ENCODE measurements at places on chromosomes 16 and 17. TPM values are rescaled to one million over a fixed set of nuclear protein-coding genes. Genes with fewer than 3 reads are reported as not detected.

Gene SAP30BP
- 112 TPM for total RNA-seq

Gene MYL11
- total RNA-seq = not detected

Gene PPY
- not detected for total RNA-seq

DNA sequence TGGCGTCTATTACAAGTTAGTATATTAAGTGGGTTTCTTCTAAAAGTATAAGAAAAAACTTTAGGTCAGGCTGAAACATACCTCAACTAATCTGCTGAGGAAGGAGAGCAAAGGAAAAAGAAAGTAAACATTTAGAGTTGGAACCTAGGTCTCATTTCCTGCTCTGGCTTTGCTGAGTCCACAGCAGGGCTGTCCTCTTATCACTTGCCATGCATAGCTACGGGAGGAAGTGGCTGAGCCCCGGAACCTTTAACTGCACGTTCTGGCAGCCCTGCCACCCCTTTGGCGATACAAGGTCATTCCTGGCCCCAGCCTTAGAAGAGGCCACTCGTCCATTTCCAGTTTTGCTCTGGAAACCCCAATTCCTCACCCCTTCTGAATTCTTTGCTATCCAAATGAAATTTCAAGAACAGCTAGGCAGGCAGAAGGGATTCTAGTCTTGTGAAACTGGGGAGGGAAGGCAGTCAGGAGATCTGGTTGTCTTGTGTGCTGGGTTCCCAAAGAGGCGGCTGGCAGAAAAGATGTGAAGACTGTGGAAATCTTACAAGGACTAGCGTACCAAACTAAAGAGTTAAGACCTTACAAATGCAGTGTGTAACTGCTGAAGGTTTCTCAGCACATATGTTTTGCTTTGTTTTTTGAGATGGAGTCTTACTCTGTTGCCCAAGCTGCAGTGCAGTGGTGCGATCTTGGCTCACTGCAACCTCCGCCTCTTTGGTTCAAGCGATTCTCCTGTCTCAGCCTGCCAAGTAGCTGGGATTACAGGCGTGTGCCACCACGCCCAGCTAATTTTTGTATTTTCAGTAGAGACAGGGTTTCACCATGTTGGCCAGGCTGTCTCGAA lies 19.1 kb downstream of the WIPI1 start:
- H3K4me3 ChIP-seq = peak overlapping the region; percentile 61
- peak; percentile 63 for DNase-seq
- H3K27me3 ChIP-seq = no peaks in the 10 kb centered on the region
- peaks cover 13% of the 10 kb centered on the region for H3K36me3 ChIP-seq
- peak overlapping the region; percentile 97 for H3K27ac ChIP-seq

DNA sequence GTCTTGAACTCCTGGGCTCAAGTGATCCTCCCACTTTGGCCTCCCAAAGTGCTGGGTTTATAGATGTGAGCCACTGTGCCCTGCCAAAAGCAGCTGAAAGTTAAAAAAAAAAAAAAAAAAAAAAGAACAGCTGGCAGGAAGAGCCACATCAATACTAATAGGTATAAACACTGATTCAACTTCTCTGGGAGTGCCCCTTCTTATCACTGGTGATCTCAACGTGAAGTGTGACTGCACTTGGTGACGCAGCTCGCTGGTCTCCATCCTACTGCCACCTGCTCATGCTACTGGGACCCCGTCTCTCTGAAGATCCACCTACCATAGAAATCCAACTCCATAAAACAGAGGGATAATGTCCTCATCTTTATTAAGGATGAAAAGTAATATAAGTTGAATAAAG lies 40.8 kb downstream of the RNF157 start:
- peak overlapping the region; percentile 39 for H3K27ac ChIP-seq
- peak; percentile 79 for DNase-seq
- H3K36me3 ChIP-seq = peaks cover 26% of the 10 kb centered on the region
- no peaks in the 10 kb centered on the region for H3K27me3 ChIP-seq
- peaks cover 79% of the 10 kb centered on the region for H3K4me1 ChIP-seq
- H3K4me3 ChIP-seq = peak overlapping the region; percentile 62

DNA sequence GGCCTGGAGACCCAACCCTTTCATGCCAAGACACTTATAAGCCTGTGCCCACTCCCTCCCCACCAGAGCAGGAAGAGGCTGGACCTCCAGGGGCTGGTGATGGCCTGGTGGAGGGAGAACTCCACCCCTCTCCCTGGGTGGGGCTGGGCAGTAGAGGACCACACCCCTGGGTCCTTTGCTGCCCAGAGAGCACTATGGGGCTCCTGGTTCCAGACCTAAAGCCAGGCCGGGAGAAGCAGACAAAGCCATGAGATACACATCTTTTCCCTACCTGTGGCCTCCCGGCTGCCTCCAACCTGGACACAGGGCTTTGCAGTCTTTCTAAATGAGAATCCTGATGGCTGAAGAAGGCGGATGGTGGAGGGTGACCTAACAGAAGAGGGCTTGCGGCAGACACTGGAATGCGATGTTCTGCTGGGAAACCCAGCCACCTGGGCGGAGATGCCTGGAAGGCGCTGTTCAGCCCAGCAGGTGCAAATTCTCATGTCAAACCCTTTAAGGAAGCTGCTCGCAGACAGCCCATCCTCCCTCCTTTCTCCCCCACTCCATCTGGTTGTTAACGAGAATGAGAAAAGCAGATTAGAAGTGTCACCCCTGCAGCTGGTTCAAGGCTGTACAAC lies 43.9 kb upstream of the KIFC3 start:
- DNase-seq = no peak
- H3K27ac ChIP-seq = no peak overlapping the region
- no peaks in the 10 kb centered on the region for H3K36me3 ChIP-seq
- H3K27me3 ChIP-seq = no peaks in the 10 kb centered on the region
- peaks cover 11% of the 10 kb centered on the region for H3K4me1 ChIP-seq

- peaks cover 6% of the 10 kb centered on the region for H3K4me1 ChIP-seq
- peaks cover 38% of the 10 kb centered on the region for H3K27me3 ChIP-seq
- H3K4me3 ChIP-seq = no peak overlapping the region
- H3K27ac ChIP-seq = no peak overlapping the region
These were observed 85.1 kb downstream of the RGS9 start for GRCh38 chr17:65222214-65222738.

- H3K36me3 ChIP-seq = peaks cover 3% of the 10 kb centered on the region
- no peak for DNase-seq
- peaks cover 64% of the 10 kb centered on the region for H3K4me1 ChIP-seq
- peak overlapping the region; percentile 84 for H3K4me3 ChIP-seq
- H3K27ac ChIP-seq = peak overlapping the region; percentile 87
These were observed 1.8 kb downstream of the ZBTB4 start for GRCh38 chr17:7477392-7478275.

DNA sequence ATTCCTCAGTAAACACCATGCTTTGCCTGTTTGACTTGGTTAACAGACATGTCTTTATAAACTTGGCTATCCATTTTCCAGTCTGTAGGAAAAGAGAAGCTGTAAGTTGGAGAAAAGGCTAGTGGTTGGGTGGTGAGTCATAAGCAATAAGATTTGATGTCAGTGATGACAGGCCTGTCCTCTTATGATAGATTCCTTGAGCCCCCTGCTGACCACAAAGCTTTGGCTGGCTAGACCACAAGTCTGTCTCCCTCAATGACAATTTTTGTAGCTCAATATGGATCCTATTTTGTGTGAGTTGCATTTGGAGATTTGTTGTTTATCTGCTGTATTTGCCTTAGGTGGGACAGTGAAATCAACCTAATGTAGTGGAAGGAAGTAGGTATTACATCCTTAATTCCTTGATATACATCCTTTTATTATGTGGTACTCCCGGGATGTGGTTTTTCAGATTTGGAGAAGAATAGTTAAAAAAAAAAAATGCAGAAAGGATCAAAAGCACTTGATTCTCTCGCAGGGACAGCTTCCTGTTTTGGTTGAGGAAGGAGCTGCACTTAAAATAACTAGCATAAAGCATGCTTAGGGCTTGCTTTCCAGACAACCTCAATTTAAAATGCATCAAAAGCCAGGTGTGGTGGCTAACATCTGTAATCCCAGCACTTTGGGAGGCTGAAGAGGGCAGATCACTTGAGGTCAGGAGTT lies 67.4 kb downstream of the SIAH1 start:
- H3K36me3 ChIP-seq = peaks cover 17% of the 10 kb centered on the region
- H3K4me1 ChIP-seq = peaks cover 24% of the 10 kb centered on the region
- peak; percentile 33 for DNase-seq

DNA sequence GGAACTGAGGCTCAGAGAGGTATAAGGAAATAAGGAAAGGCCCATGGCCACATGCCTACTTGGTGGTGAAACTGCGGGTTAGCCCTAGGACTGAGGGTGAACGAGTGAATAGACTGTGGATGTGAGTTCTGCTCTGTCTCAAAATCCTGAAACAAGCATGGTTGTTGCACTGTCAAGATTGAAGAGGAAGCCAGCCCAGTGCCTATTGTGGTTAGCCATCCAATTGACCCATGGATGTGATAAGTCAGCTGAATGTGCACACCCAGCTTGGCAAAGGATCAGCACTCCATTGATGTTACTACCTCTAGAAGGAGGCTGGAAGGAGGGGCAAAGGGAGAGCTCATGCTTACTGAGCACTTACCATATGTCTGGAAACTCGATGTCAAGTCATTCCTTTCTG lies 4.5 kb downstream of the TMEM114 start:
- no peak overlapping the region for H3K4me3 ChIP-seq
- H3K4me1 ChIP-seq = no peaks in the 10 kb centered on the region
- H3K27me3 ChIP-seq = peaks cover 53% of the 10 kb centered on the region

DNA sequence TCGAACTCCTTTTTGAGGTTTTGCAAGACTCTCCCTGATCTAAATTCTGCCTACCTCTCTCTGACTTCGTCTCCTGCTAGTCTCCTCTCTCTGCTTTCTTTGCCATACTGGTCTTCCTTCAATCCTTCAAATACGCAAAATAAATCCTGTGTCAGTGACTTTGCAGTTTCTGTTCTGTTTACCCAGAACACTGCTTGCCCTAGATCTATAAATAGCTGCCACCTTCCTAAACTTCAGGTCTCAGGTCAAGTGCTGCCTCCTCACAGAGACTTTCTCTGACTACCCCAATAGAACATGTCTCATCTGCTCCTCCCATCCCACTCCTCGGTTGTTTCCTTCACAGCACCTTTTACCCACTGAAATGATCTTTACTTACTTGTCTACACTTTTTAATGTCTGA lies 78.9 kb downstream of the TRIM37 start:
- no peaks in the 10 kb centered on the region for H3K27me3 ChIP-seq
- peak overlapping the region; percentile 38 for H3K27ac ChIP-seq

GRCh38 chr17:56468840-56469239 lies 124.7 kb upstream of the NOG start:
- no peak overlapping the region for H3K4me3 ChIP-seq
- H3K4me1 ChIP-seq = no peaks in the 10 kb centered on the region
- no peak overlapping the region for H3K27ac ChIP-seq

DNA sequence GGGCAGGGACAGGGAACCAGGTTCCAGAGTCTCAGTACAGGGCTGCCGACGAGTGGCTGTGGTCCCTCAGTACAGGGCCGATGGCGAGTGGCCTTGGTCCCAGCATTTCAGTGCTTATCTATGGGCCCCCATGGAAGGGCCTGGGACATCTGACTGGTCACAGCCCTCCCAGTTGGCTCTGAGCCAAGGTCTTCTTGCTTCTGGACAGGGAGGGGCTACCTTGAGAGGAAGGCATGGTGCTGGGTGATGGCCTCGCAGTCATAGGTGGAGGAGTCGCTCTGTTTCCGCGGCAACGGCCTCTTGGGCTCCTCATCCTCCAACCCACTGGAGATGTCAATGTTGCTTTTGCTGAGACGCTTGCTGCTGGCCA lies 32.5 kb downstream of the PIMREG start:
- no peaks in the 10 kb centered on the region for H3K36me3 ChIP-seq
- H3K27ac ChIP-seq = no peak overlapping the region
- no peak for DNase-seq
- H3K27me3 ChIP-seq = peaks cover 8% of the 10 kb centered on the region

DNA sequence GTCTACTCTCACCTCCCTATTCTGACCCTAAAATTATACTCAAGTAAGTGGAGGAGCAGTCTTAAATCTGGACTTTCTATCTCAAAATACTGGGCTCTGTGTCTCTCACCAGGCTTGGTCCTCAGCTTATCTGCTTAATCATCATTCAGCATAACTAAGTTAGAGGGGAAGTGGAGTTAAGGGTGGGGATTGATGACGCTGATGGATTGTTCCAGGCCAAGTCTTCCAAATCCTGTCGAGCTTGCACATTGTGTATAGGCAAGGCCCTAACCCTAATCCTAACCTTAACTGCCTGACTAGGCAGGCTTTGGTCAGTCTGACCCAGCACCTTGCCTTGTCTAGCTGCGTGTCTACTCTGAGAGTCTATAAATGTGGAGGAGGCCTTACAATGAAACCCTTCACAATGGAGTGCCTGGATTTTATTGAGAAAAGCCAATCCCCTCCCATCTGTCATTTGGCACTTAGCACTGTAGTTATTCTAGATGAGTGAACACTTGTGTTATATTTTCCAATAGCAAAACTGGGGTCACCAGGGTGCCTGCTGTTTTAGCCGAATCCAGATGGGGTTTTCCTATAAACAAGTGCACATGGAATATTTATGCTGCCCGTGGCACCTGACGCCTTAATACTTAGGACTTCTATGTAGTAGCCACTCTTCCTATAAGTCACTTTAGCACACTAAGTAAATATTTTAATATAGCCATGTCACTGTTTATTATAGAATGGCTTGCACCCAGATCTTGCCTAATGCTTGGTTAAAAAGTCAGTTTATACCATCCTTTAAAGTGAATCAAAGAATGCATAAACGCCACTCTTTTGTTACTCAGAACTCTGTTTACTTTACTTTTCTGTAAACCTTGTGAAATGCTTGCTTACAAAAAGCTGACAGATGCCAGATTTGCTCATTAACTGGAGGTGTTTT lies 193.2 kb upstream of the MYOCD start:
- H3K27me3 ChIP-seq = no peaks in the 10 kb centered on the region
- no peak for DNase-seq
- no peaks in the 10 kb centered on the region for H3K4me1 ChIP-seq
- no peak overlapping the region for H3K27ac ChIP-seq
- no peak overlapping the region for H3K4me3 ChIP-seq

GRCh38 chr16:57867000-57867561 lies 64.8 kb upstream of the KIFC3 start:
- H3K4me1 ChIP-seq = peaks cover 14% of the 10 kb centered on the region
- no peak overlapping the region for H3K4me3 ChIP-seq
- no peak for DNase-seq
- H3K27me3 ChIP-seq = peaks cover 11% of the 10 kb centered on the region
- H3K36me3 ChIP-seq = no peaks in the 10 kb centered on the region

DNA sequence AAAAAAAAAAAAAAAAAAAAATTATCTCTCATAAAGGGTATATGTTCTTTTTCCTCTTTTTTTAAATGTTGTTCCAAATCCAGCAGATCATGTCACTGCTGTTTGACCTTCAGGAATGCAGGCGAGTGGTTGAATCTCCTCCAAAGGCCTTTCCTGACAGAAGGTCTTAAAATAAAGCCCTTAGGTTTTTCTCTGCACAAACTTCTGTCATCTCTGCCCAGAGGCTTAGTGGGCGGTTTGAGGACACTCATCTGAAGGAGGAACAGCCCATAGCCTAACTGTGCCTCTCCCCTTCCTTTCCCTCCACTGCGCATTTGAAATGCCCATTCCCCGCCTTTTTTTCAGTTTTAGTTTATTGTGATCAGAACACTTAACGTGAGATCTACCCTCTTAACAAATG lies 270.2 kb downstream of the TMEM114 start:
- H3K27ac ChIP-seq = no peak overlapping the region
- DNase-seq = no peak
- no peaks in the 10 kb centered on the region for H3K4me1 ChIP-seq

GRCh38 chr17:73318836-73319235 lies 7.0 kb upstream of the CDC42EP4 start:
- no peak overlapping the region for H3K27ac ChIP-seq
- no peaks in the 10 kb centered on the region for H3K27me3 ChIP-seq
- no peaks in the 10 kb centered on the region for H3K36me3 ChIP-seq
- no peak for DNase-seq
- no peaks in the 10 kb centered on the region for H3K4me1 ChIP-seq
- no peak overlapping the region for H3K4me3 ChIP-seq
